ENCODE measurements at places on chromosomes 4 and X. TPM values are rescaled to one million over a fixed set of nuclear protein-coding genes. Genes with fewer than 3 reads are reported as not detected.

G3BP2 gene
- total RNA-seq = 104 TPM

- no peak for DNase-seq
Observed at GRCh38 chr4:85842540-85842939, 367.6 kb downstream of the ARHGAP24 start.

- DNase-seq = no peak
Observed at GRCh38 chr4:18039113-18039512, 17.6 kb upstream of the LCORL start.

GRCh38 chr4:55272589-55272988 lies 73.5 kb upstream of the SRD5A3 start:
- DNase-seq = no peak

DNA sequence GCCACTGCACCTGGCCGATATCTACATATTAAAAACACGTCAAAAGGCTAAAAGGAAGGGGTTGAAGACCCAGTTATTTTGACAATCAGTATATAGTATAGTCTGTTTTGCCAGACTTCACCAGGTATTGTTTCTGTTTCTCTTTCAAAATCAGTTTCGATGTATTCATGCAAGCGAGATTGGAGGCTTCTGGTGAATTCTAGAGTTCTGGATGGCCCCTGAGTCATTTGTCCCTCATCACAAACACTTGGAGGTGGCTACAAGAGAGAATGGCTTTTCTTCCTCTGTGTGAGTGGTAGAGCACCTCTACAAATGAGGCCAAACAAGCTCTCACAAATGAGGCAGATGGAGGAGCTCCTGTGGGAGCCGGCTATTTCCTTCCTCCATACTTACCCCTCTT lies 68.6 kb upstream of the ADGRG2 start:
- no peak for DNase-seq

DNA sequence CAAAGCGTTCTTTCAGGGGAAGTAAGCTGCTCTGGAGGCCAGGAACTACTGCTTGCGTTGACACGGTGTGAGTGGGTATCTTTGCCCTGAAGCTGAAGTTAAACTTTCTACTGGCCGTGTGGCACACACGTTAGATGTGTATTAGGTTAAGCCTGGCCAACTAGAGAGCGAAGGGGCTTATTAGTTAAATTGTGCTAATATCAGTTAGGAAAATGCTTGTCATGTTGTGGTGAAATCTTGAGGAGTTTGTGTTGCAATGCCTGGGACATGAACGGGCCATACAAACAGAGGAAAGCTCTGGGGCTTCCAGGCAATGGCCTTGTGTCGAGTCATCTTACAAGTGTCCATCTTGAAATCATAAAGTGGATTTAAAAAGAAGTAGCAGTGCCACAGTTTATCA lies 62.6 kb downstream of the NSUN7 start:
- no peak for DNase-seq

DNA sequence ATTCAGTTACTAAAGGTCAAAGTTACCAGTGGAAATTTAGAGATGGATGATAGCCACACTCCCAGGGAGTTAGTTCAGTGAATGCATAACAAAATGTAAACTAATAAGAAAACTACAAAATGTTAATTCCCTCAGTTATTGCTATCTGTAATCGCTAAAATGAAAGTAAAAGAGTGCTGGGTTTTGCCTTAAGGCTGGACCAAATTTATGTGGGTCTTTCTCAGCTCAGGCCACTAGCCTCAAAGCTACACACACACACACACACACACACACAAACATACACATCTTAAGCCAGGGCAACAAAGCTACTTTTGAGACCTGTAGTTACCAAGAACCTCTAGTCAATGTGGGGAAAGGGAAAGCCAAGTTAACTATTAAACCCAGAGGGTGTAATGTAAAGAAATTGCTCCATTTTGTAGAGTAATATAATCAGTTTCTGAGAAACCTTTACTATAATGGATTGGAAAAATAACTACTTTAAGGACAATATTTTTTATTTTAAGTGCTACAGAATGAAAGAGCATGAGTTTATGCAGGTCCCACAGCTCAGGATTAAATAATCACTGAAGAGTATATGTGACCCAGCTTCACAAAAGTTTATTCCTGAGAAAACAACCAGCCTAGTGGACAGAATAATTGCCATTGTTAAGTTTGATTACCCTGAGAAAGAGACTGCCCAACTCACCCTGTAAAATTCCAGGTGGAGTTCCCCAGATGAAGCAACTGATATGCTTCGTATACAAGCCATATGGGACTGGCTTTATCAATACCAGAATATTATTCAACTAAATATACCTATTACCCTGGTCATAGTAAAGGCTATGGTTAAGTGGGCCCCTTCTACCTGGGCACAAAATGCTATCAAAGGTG lies 8.9 kb upstream of the UGT2A3 start:
- no peak for DNase-seq

GRCh38 chr4:142363686-142364085 lies 482.4 kb downstream of the INPP4B start:
- no peak for DNase-seq

POF1B gene
- 0.50 TPM for total RNA-seq

ZDHHC15 gene
- total RNA-seq = 2.0 TPM
